NCI-H1436 treated with DMSO at 0.1 percent for 48 hours (cell line): ENCODE measurements at places on chromosomes 16 and 17.
A peak's percentile ranks its signal among the peaks of the same experiment; 100 is the strongest.

DNA sequence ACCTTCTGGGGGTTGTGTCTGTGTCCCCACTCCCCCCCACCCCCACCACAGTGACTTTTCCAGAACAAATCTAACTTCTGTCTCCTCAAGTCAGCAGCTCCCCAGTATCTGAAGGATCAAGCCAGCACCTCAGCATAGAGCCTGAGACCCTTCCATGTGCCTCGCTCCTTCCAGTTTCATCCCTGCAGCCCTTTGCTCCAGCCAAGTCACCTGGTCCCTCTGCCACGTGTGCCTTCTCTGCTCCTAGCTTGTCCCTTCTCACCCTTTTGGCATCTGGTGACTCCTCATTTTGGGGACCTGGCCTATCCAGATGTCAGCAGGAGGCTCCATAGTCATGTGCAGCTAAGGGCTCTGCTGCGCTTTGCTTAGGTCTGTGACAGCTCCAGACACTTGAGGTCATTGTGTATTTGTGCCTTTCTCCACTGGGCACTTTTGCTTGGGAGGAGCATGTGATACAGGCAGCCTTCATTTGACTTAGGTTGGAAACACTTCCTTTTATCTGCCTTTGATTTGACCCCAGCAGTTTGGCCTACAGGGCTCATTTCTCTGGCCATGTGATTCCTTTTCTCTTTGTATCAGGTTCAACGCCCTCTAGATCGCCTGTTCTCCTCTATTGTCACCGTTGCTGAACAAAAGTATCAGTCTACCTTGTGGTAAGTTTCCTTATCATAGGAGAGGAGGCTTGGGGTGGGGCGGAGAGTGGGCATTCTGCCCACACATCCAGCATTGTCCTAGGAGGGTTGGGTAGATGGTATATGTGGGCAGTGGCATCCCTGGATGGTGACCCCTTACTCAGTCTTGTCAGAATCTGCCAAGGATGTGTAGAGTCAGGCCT lies 7.1 kb upstream of the NFATC3 start:
- no peak for DNase-seq

GRCh38 chr17:11467639-11468038 lies 130.6 kb upstream of the DNAH9 start:
- DNase-seq, result no peak

- peak; percentile 77 for DNase-seq
Measured at GRCh38 chr17:41496803-41497484, 7.2 kb upstream of the KRT36 start.

GRCh38 chr17:46056800-46057304 lies 57.8 kb downstream of the STH start:
- no peak for DNase-seq

DNA sequence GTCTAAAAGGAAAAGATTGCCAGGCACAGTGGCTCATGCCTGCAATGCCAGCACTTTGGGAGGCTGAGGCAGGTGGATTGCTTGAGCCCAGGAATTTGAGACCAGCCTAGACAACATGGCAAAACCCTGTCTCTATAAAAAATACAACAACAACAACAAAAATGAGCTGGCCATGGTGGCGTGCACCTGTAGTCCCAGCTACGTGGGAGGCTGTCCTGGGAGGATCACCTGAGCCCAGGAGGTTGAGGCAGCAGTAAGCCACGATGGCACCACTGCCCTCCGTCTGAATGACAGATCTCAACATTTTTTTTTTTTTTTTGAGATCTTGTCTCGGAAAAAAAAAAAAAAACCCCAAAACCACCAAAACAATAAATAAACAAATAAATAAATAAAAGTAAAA lies 28.1 kb upstream of the ATP2A3 start:
- DNase-seq, result no peak

- DNase-seq, result no peak
Measured at GRCh38 chr17:10233161-10233560, 34.8 kb upstream of the GAS7 start.

DNA sequence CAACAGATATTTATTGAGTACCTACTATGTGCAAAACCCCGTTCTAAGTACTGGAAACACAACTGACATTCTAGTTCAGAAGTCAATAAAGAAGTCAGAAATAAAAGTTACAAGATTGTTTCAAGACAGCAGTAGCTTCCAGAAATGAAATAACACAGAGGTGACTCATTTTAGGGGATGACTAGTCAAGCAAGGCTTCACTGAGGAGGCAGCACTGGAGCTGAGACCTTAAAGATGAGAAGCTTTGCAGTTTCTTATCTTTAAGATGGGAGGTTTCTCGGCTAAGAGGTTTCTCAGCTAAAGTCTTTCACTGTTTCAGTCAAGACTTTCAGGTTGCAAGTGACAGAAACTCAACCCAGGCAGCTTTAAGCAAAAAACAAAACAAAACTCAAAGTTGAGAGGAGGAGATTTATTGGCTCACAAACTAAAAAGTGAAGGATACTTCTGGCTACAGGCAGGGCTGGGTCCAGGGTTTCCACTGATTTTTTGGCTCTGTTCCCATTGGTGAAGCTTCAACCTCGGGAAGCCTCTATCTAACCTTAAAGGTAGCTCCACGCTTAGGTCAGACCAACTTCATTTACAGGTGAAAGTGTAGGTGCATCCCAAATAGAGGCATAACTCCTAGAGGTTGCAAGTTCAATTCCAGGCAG lies 7.4 kb upstream of the MMP2 start:
- DNase-seq, result no peak

DNA sequence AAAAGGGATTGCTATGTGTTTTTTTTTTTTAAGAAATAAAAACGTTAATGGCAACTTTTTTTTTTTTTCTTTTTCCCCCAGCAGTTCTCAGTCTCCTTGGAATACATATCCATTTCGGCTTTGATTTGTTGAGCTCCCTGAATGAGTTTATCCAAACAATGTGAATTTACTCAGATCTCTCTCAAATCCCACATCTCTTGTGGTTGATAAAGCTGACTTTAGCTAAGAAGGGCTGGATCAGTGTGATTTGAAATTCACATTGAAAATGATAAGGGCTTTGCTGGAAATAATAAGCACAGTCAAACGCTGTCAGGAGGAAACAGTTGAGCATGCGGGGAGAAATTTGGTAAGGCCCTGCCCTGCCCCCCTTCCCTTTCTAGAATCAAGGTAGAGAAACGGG lies 74.1 kb upstream of the IRX3 start:
- DNase-seq, result no peak

DNA sequence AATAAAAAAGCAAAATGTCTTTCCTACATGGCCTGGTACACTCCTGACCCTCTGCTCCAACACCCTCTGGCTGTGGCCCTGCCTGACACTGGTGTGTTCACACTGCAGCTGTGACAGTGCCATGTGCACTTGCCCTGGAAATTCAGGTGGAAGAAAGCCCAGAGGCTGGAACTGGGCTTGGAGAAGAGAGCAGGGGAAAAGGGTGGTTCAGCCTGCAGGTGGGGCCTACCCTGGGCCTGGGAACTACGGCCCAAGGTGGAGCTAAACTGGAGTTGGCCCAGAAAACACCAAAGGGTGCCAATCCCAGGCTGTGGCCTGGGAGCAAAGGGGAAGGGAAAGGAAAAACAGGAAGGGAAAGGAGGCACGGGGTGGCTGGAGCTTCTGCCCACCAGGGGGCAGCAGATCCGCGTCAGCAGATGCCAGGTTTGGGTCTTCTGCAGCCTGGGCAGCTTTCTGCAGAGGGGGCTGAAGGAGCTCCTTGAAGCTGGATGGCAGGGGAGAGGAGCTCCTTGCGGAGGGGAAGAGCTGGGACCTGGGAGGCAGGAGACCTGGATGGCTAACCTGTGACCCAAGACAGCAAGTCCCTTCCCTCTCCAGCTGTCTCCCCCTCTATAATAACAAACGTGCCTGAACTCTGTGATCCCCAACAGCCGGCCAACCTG lies 15.4 kb upstream of the CTCF start:
- DNase-seq, result no peak

- DNase-seq, result no peak
Measured at GRCh38 chr16:77961814-77962213, 60.5 kb upstream of the CLEC3A start.

GRCh38 chr17:6997171-6997570 lies 1.3 kb downstream of the ALOX12 start:
- no peak for DNase-seq

DNA sequence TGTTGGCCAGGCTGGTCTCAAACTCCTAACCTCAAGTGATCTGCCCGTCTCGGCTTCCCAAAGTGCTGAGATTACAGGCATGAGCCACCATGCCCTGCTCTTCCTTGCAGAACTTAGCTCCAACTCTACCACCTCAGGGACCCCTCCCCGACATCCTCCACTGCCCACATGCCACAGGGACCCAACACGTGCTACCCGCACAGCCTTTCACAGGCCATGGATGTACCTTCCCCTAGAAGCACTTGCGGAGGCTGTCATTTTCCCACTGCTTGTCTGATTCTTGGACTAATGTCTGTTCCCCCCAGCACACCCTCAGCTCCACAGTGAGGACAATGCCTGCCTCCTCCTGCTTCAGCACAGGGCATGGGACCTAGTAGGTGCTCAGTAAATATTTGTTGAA lies 147.4 kb downstream of the ZNF423 start:
- no peak for DNase-seq

DNA sequence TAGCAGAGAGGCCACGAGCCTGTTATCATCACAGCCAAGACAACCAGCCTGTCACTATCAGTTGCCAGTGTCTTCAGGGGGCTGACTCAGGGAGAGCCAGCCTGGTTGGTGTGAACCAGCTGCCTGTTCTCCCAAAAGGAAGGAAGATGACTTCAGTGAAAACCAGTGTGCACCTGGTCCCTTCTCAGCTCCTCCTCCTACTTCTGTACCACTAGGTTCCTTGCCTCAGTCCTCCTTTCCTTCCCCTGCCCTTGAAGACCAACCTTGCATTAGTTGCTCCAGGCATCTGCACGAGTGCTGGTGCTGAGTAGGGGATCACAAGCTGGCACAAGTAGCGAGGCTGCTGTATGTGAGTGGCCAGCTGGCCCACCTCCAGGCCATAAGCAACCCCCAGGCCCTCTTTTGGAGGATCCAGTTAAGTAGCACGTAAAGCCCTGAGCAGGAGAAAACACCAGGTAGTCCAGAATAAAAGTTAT lies 8.5 kb downstream of the TUBG1 start:
- DNase-seq, result no peak

- DNase-seq, result peak; percentile 17
Measured at GRCh38 chr17:40303009-40303657, 5.8 kb upstream of the RARA start.

DNA sequence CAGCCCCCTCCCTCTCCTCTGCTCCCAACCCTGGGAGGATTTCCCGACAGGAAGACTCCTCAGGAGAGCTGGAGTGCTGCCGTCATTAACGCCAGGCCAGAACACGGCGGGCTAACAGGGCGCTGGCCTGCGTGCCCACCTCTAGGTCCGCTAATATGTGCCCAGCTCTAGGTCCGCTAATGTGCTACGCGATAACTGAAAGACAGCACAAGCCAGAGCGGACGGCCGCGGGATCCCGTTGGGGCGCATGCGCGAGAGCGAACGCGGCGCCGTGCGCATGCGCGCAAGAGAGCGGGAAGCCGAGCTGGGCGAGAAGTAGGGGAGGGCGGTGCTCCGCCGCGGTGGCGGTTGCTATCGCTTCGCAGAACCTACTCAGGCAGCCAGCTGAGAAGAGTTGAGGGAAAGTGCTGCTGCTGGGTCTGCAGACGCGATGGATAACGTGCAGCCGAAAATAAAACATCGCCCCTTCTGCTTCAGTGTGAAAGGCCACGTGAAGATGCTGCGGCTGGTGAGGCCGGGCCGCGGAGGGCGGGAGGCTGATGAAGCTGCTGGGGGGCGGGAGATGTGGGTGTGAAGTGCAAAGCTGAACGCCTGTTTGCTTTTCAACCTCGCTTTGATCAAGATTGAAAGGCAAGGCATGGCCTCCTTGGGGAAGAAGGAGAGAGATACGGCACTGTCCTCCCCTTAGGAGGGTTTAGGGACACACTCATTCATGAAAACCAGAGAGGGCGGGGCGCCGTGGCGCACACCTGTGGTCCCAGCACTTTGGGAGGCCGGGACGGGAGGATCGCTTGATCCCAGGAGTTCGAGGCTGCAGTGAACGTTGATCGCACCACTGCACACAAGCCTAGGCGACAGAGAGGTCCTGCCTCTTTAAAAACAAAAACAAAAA lies at the start of gene CKLF:
Gene CKLF (plus strand): TSS at position 291 of the 892 bp plus-strand sequence. CDS start 140 bp downstream, at position 431.
- DNase-seq, result peak; percentile 60

GRCh38 chr16:17359788-17360390 lies 110.9 kb downstream of the XYLT1 start:
- DNase-seq, result no peak

DNA sequence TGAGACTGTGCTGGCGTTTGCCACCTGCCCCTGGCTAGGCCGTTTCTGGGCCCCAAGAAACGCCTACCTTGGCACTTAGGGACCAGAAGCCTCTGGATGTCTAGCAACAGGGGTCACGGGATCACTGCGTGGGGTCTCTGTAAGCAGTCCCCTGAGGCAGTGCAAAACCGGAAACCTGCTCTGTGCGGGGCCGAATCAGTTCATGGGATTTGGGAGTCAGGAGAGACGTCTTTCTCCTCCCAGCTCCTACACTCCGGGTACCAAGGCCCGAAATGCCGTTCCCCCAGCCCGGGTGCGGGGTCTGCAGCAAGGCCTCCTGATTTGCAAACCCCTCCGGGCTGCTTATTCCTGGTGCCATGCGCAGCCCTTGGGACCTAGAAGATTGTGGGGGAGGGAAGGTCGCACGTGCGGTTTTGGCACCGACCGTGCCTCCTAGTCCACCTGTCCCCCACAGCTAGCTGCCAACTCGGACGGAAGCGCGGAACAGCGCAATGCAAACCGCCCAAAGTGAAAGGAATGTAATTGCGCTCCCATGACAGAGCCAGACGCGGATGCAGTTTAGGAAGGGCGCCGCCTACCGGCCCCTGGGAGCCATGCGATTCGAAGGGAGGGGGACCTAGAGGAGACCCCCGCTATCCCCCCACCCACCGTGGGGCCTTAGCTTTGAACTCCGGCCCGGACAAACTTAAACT lies 6.5 kb downstream of the IRX5 start:
- no peak for DNase-seq

DNA sequence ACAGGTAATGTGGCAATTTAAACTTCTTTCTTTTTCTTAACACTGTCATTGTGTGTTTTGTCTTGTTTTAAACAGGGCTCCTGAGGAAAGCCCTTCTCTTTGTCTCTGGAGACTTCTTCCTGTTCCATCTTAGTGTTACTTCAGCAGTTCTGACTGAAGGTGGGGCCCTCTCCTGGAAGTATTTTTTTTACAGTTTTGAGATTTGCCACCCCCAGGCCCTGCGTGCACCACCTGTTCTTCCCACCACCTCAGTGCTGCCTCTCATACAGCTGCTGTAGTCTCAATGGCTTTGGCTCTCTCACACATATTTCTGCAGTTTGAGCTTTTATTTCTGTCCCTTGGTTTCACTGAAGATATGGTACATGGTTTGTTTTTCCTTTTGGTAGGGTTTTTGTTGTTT lies 52.5 kb upstream of the ALDH3A1 start:
- no peak for DNase-seq
